ENCODE measurements at places on chromosomes 11 and 22. TPM values are rescaled to one million over a fixed set of nuclear protein-coding genes. Genes with fewer than 3 reads are reported as not detected.

Gene OR6A2
- not detected for polyA plus RNA-seq

Gene SCN3B
- polyA plus RNA-seq = 17.7 TPM

Gene MAJIN
- polyA plus RNA-seq = not detected

Gene OR6M1
- not detected for polyA plus RNA-seq

Gene NAALADL1
- polyA plus RNA-seq = 24.0 TPM

Gene NLRP14
- not detected for polyA plus RNA-seq

Gene YAP1
- polyA plus RNA-seq = 6.4 TPM

Gene EXPH5
- polyA plus RNA-seq = 0.49 TPM

Gene SLC37A2
- polyA plus RNA-seq = 2.0 TPM

Gene TRIM49
- not detected for polyA plus RNA-seq

Gene GUCY1A2
- 0.49 TPM for polyA plus RNA-seq

Gene AP5B1
- polyA plus RNA-seq = 1.7 TPM

Gene MN1
- polyA plus RNA-seq = 1.7 TPM

Gene DERL3
- polyA plus RNA-seq = 3.1 TPM

Gene TMEM191C
- 0.54 TPM for polyA plus RNA-seq

Data from brain (organoid and tissue), 16 donors.